Stomach (tissue), 19 donors: ENCODE measurements at places on chromosomes 7 and 10. TPM values are rescaled to one million over a fixed set of nuclear protein-coding genes. Genes with fewer than 3 reads are reported as not detected.

DNA sequence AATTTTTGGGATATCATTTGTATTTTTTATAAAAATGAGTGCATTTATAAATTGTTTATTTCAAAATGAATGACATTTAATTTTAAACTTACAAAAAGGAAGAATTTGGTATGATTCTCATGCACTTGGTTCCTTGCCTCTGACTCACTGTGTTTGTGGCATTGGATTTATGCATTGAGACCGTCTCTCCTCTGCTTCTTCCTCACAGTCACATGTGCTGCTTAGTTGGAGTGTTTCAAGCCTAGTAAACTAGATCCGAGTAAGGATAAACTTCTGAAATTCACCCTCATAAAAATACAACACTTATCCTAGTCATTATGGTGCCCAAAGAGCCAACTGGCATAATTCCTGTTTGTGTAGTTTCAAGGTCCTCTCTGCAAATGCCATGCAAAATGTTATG lies 19.1 kb upstream of the FZD8 start:
- H3K4me1 ChIP-seq, result no peaks in the 10 kb centered on the region
- H3K4me3 ChIP-seq, result no peak overlapping the region
- DNase-seq, result no peak
- no peaks in the 10 kb centered on the region for H3K27me3 ChIP-seq

DNA sequence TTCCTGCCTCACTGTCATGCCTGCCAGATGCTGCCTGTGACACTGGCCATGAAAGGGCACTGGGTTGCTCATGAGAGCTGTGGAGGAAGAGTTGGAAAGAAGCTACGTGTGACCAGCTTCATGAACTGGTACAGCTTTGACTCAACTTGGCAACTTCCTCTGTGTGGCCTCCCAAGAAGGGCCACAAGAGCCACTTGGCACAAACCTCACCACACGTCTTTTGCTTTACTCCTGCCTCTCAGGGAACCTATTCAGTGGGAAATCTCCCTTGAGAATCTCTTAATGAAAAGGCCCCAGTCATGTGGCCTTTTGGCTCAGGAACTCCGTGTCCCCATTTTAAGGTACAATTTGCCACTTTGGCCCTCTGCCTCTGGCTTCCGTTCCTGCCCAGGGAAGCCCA lies 54.5 kb downstream of the FRMD4A start:
- H3K27me3 ChIP-seq, result no peaks in the 10 kb centered on the region
- no peak for DNase-seq
- H3K36me3 ChIP-seq, result no peaks in the 10 kb centered on the region
- H3K4me1 ChIP-seq, result no peaks in the 10 kb centered on the region
- no peak overlapping the region for H3K27ac ChIP-seq

HOXA1 gene
- not detected for total RNA-seq

CUBN gene
- total RNA-seq, result 2.2 TPM

DNA sequence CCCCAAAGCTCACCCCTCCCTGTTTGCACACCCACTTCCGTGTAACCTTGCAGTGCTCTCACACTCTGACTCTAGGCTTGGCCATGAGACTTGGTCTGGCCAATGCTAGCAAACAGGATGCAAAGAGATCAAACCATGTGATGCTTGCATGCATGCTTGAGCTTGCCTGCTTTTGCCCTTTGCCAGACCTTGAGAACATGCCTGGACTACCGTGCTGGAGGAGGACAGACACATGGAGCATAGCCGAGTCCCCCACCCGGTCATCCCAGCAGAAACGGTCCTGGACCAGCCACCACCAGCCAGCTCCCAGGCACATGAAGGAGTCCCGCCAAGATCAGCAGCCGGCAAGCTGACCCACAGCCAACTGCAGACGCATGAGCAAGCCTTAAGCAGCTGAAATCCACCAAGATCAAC lies 23.4 kb downstream of the PYROXD2 start:
- H3K27me3 ChIP-seq, result no peaks in the 10 kb centered on the region
- peak; percentile 64 for DNase-seq
- H3K27ac ChIP-seq, result no peak overlapping the region
- peaks cover 4% of the 10 kb centered on the region for H3K4me1 ChIP-seq
- no peak overlapping the region for H3K4me3 ChIP-seq
- peaks cover 54% of the 10 kb centered on the region for H3K36me3 ChIP-seq
